Vagina (tissue), 2 donors: ENCODE measurements at places on chromosomes 6 and 20.

- H3K27ac ChIP-seq, result no peak overlapping the region
- H3K27me3 ChIP-seq, result no peaks in the 10 kb centered on the region
- DNase-seq, result no peak
- H3K36me3 ChIP-seq, result no peaks in the 10 kb centered on the region
- no peak overlapping the region for H3K4me3 ChIP-seq
- peaks cover 2% of the 10 kb centered on the region for H3K4me1 ChIP-seq
These were observed 4.7 kb upstream of the TBC1D32 start for GRCh38 chr6:121338956-121339355.

DNA sequence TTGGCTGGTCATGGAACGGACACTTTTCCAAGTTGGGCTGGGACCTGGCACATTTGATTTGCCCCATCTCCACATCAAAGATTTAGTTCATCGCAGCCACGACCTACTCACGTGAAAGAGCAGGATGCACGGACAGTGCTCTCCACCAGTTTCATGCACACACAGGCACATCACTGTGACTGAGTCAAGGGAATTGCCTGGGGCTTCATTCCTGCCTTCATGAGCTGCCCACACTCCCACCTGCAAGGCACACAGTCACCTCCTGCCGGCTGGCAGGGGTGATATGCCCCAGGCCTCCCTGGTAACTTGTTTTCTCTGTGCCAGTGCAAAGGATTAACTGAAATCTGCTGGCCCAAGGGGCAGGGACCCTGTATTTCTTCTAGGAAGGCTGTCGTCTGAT lies 23.3 kb upstream of the CST1 start:
- H3K36me3 ChIP-seq, result no peaks in the 10 kb centered on the region
- H3K27ac ChIP-seq, result no peak overlapping the region
- no peaks in the 10 kb centered on the region for H3K4me1 ChIP-seq
- DNase-seq, result no peak
- no peaks in the 10 kb centered on the region for H3K27me3 ChIP-seq
- no peak overlapping the region for H3K4me3 ChIP-seq

DNA sequence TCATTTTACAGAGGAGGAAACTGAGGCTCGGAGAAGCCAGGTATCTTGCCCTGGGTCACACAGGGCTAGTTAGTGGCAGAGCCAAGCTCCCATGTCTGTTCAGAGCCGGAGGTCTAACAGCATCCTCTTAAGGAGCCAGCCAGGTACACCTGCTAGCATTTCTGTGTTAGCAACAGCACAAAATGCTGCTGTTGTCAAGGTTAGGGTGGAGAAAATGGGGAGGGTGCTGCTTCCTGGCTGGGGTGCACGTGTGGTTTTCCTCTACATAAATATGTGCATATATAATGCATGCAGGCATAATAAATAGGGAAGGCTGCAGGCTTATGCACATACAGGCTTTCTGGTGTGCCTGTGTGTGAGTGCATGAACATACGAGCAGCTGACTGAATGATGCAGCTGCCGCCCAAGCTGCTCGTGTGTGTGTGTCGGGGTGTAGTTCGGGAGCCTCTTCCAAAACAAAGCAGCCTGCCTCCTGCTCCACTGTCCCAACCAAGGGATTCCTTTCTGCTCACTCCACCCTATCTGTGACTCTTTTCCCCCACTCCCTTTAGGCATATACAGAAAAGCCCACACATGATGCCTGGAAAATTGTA lies 86.6 kb downstream of the CD40 start:
- H3K27me3 ChIP-seq, result no peaks in the 10 kb centered on the region
- DNase-seq, result no peak
- peaks cover 11% of the 10 kb centered on the region for H3K4me1 ChIP-seq

GRCh38 chr6:155254139-155254538 lies 9.7 kb upstream of the CLDN20 start:
- no peaks in the 10 kb centered on the region for H3K4me1 ChIP-seq
- DNase-seq, result no peak

DNA sequence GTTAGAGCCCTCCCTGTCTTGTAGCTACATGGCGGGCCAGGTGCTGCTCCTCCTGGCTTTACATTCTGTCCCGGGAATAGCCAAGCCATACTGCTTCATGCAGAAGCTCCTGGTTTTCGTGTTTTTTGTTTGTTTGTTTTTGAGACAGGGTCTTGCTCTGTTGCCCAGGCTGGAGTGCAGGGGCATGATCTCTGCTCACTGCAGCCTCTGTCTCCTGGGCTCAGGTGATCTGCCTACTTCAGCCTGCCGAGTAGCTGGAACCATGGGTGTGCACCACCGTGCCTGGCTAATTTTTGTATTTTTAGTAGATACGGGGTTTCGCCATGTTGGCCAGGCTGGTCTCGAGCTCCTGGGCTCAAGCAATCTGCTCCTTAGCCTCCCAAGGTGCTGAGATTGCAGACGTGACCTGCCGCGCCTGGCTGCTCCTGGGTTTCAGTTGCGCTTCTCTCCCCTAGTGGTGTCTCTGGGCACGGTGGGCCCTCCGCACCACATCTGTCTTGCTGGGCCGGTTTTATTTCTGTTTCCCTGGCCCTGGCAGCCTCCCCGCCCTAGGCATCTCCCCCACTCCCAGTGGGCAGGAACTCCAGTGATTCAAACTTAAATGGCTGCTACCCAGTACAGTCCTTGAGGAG lies 12.9 kb downstream of the CDYL start:
- DNase-seq, result no peak
- H3K27ac ChIP-seq, result no peak overlapping the region
- H3K27me3 ChIP-seq, result no peaks in the 10 kb centered on the region
- H3K4me3 ChIP-seq, result no peak overlapping the region
- peaks cover 39% of the 10 kb centered on the region for H3K4me1 ChIP-seq

- H3K27me3 ChIP-seq, result no peaks in the 10 kb centered on the region
- DNase-seq, result no peak
- no peaks in the 10 kb centered on the region for H3K36me3 ChIP-seq
These were observed 13.8 kb downstream of the SPINT3 start for GRCh38 chr20:45501600-45501999.

DNA sequence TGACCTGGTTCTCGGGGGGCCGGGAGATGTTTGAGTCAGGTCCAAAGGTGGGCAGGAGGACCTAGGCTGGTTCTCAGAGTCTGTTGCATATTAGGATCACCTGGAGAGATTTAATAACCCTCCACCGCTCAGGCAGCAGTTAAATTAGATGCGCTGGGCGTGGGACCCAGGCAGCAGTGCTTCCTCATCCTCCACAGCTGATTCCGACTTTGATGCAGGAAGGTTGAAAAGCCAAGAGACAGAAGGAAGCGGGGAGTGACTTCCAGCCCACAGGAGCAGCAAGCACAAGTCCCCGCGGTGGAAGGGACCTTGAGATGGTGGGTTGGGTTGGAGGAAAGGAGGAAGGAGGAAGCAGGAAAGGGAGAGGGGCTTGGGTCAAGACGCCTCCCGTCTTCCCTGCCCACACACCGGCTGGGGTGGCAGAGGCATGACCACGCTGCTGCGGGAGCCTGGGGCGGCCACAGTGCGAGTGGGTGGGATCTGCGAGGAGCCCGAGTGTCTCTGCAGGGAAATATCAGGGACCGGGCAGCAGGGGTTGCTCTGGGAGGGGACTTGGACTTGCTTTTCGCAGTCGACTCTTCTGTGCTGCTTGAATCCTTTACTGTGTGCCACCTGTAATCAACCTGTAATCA lies 146.0 kb downstream of the PHACTR3 start:
- H3K27ac ChIP-seq, result no peak overlapping the region
- no peaks in the 10 kb centered on the region for H3K36me3 ChIP-seq
- no peaks in the 10 kb centered on the region for H3K27me3 ChIP-seq
- DNase-seq, result no peak
- peaks cover 12% of the 10 kb centered on the region for H3K4me1 ChIP-seq
- H3K4me3 ChIP-seq, result no peak overlapping the region

- H3K36me3 ChIP-seq, result no peaks in the 10 kb centered on the region
- H3K27ac ChIP-seq, result no peak overlapping the region
- no peaks in the 10 kb centered on the region for H3K4me1 ChIP-seq
- no peaks in the 10 kb centered on the region for H3K27me3 ChIP-seq
- no peak overlapping the region for H3K4me3 ChIP-seq
These were observed 350.7 kb downstream of the KHDRBS2 start for GRCh38 chr6:61935242-61935846.

DNA sequence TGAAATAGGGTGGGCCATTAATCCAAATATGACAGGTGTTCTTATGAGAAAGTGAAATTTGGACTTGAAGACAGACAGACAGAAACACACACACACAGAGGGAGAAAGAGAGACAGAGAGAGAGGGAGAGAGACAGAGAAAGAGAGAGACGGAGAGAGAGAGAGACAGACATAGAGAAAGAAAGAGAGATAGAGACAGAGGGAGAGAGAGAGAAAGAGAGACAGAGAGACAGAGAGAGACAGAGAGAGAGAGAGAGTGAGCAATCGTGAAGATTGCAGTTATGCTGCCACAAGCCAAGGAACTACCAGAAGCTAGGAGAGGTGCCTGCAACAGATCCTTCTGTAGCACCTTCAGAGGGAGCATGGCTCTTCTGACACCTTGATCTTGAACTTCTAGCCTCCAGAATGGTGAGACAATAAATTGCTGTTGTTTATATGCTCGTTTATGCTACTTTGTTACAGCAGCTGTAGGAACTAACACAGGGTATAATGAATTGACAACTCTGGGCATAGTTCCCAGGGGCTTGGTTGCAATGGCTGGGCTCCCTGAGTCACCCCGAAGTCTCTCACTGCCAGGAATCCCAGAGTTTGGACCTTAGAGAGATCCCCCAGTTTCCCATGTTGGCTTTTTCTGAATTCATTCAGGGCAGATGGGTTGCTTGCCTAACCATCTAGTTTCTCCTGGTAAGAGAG lies 44.7 kb upstream of the ECI2 start:
- no peak overlapping the region for H3K4me3 ChIP-seq
- DNase-seq, result no peak
- H3K27me3 ChIP-seq, result no peaks in the 10 kb centered on the region
- no peak overlapping the region for H3K27ac ChIP-seq

GRCh38 chr20:41552295-41553068 lies 65.7 kb downstream of the CHD6 start:
- no peak overlapping the region for H3K4me3 ChIP-seq
- H3K27me3 ChIP-seq, result no peaks in the 10 kb centered on the region
- peaks cover 15% of the 10 kb centered on the region for H3K4me1 ChIP-seq
- H3K36me3 ChIP-seq, result no peaks in the 10 kb centered on the region

GRCh38 chr20:59987135-59987534 lies 28.9 kb downstream of the CDH26 start:
- H3K4me3 ChIP-seq, result no peak overlapping the region
- no peaks in the 10 kb centered on the region for H3K36me3 ChIP-seq
- no peaks in the 10 kb centered on the region for H3K4me1 ChIP-seq
- no peaks in the 10 kb centered on the region for H3K27me3 ChIP-seq
- H3K27ac ChIP-seq, result no peak overlapping the region
- no peak for DNase-seq

GRCh38 chr6:12203001-12203400 lies 87.2 kb upstream of the EDN1 start:
- no peaks in the 10 kb centered on the region for H3K36me3 ChIP-seq
- H3K27ac ChIP-seq, result no peak overlapping the region
- H3K4me3 ChIP-seq, result no peak overlapping the region
- no peak for DNase-seq
- H3K4me1 ChIP-seq, result no peaks in the 10 kb centered on the region

DNA sequence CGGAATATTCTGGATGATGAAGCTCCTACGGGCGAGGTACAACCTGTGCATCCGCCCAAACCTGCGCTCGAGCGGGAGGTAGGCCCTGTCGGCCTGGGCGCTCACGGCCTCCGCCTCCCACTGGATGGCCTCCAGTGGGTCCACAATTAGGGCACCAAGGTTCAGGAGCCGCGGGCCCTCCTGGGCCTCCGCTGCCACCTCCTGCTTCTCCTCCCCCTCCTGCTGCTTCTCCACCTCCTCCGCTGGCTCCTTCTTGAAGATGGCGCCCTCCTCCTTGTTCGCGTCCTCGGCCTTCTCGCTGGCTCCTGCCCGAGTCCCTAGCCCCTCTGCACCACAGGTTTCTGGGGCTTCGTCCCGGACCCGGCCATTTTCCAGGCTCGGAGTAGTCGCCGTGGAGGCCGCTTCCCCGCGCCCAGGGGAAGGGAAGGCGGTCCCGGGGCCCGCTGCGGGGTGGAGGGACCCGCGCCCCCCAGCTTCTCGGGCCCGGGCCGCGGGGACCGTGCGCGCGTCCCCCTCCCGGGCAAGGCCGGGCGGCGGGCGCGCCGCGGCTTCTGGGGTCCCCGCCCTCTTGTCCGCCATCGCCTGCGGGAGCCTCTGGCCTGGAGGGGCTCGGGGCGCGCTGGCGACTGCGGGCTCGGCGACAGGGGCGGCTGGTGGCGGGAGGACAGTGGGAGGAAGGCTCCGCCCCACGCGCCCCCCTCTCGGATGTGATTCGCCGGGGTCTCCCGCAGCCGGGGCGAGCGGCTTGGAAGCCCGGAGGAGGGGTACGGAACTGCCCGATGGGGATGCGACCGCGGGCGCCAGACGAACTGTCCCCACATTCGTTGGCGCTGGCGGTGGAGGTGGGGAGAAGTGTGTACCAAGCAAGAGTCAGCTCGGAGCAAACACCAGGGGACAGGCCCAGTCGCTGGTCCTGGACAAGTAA lies 17.6 kb downstream of the PLAGL2 start:
- no peaks in the 10 kb centered on the region for H3K27me3 ChIP-seq
- H3K36me3 ChIP-seq, result peaks cover 4% of the 10 kb centered on the region
- H3K4me3 ChIP-seq, result peak overlapping the region; percentile 62
- DNase-seq, result no peak
- peak overlapping the region; percentile 81 for H3K27ac ChIP-seq

GRCh38 chr6:3159805-3160781 lies 2.7 kb upstream of the TUBB2A start:
- H3K4me1 ChIP-seq, result peaks cover 48% of the 10 kb centered on the region
- peaks cover 3% of the 10 kb centered on the region for H3K36me3 ChIP-seq
- DNase-seq, result no peak
- no peak overlapping the region for H3K4me3 ChIP-seq
- no peaks in the 10 kb centered on the region for H3K27me3 ChIP-seq

DNA sequence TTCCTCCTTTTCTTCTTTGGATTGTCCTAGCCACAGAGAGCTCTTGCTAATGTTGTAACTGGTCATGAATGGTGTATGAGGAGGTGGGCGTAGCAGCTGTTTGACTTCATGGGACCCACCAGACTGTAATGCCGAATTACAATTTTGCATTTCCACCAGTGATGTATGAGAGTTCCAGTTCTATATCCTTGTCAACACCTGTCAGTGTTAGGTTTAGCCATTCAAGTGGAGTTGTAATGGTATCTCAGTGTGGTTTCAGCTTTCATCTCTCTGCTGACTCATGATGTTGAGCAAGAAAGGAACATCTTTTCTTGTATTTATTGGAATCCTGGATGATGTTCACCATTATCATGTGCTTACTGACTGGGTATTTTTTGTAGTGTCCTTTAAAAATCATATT lies 5.1 kb downstream of the IGF2R start:
- H3K27ac ChIP-seq, result peak overlapping the region; percentile 76
- H3K4me1 ChIP-seq, result peaks cover 82% of the 10 kb centered on the region
- no peak overlapping the region for H3K4me3 ChIP-seq
- H3K36me3 ChIP-seq, result no peaks in the 10 kb centered on the region
